Nasal cavity respiratory epithelium epithelial cell of viscerocranial mucosa (primary cell): ENCODE measurements at places on chromosomes 4 and X. TPM values are rescaled to one million over a fixed set of nuclear protein-coding genes. Genes with fewer than 3 reads are reported as not detected.

The STATH gene
- not detected in 2 replicates for total RNA-seq

The CSAG2 gene
- not detected in 2 replicates for total RNA-seq

The TRIM60 gene
- total RNA-seq: not detected in 2 replicates

The USP38 gene
- 26.3 and 36.0 TPM in 2 replicates for total RNA-seq

The SSX1 gene
- total RNA-seq: not detected in 2 replicates

The OCIAD1 gene
- total RNA-seq: 108 and 113 TPM in 2 replicates

The FHL1 gene
- total RNA-seq: 9.9 and 103 TPM in 2 replicates

The LIMCH1 gene
- 0.34 and 4.5 TPM in 2 replicates for total RNA-seq

The MAGEA12 gene
- not detected in 2 replicates for total RNA-seq

The DCAF12L1 gene
- not detected in 2 replicates for total RNA-seq

The CSAG3 gene
- not detected in 2 replicates for total RNA-seq

The ZNF41 gene
- total RNA-seq: 4.8 and 7.5 TPM in 2 replicates

The WAS gene
- total RNA-seq: under 0.01 and 0.28 TPM in 2 replicates

The CFP gene
- under 0.01 and 0.07 TPM in 2 replicates for total RNA-seq

The DSPP gene
- not detected in 2 replicates for total RNA-seq

The RTL3 gene
- not detected in 2 replicates for total RNA-seq

The SRPX2 gene
- total RNA-seq: 6.8 and 23.5 TPM in 2 replicates

The ART3 gene
- not detected in 2 replicates for total RNA-seq

The FAT1 gene
- 505 and 521 TPM in 2 replicates for total RNA-seq

The HEPH gene
- total RNA-seq: 0.14 and 0.34 TPM in 2 replicates

The AMOT gene
- under 0.01 and 1.1 TPM in 2 replicates for total RNA-seq

The SLC26A1 gene
- under 0.01 and 0.07 TPM in 2 replicates for total RNA-seq

The SOD3 gene
- total RNA-seq: 0.21 TPM in 1 of 2 replicates, not detected in the other

The EDNRA gene
- 4.1 and 8.8 TPM in 2 replicates for total RNA-seq

The ADGRL3 gene
- total RNA-seq: under 0.01 and 0.36 TPM in 2 replicates

The GAGE12E gene
- total RNA-seq: not detected in 2 replicates
